ENCODE measurements at places on chromosomes 1 and 21.

DNA sequence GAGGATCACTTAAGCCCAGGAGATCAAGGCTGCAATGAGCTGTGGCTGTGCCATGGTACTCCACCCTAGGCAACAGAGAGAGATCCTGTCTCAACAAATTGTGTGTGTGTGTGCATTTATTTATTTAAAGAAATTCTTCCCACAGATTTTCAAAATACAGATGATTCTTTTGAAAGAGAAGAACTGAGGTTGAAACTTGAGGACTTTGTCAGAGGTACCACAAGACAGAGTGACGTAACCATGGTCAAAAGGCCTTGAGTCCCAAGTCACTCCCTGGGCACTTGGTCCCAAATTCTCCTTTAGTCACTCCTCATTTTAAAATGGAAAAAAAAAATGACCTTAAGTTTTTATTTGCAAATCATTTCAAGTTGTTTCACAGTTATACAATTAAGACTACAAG lies 57.4 kb downstream of the TIAM1 start:
- no peak for DNase-seq

DNA sequence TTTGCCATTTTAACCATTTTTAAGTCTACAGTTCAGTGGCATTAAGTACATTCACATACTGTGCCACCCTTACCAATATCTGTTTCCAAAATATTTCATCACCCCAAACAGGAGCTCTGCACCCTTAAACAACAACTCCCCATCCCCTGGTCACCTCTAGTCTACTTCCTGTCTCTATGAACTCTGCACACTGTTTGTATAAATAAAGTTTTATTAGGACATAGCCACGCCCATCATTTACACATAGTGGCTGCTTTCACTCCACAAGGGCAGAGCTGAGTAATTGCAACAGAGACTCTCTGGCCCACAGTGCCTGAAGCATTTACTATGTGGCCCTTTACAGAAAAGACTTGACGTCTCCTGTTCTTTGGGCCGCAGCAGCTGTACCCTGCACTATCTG lies 30.1 kb downstream of the KCNAB2 start:
- DNase-seq, result no peak

GRCh38 chr21:39737376-39738000 lies 7.5 kb upstream of the IGSF5 start:
- DNase-seq, result no peak

- no peak for DNase-seq
Measured at GRCh38 chr21:42226626-42227025, 7.7 kb downstream of the ABCG1 start.

DNA sequence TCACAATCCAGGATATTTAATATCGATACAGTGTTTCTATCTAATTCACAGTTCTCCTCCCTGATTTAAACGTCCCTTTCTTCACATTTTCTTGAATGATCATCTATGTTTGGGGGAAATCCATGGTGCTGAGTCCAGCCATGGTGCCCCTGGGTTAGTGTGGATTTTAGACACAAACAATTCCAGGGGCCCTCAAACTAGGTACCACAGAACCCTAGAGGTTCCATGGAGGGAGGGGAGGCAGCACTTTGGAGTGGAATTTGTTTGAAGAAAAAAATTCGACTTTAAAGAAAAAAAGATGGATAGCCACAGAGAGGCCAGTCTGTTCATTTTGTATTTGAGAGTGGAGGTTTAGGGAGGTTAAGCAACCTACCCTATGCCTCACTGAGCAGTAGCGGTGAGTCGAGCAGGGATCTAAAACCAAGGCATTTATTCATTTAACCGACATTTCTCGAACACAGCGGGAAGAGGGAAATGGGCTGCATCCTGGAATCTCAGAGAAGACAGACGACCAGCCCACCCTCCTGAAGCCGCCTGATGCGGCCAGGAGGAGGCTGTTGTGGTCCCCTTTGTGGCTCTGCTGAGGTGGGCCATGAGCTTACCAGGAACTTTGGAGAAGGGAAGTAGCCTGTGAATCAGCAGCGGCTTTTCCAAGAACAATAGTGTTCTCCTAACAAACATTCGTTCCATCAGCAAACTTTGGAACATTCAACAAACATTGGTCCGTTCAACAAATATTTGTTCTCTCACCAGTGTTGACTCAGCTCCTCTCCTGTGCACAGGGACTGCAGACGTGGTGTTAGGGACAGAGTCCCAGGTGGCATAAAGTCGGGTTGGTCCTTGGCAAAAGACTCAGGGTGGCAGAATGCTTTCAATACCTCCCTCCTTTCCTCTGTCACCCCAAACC lies 103.5 kb upstream of the ZBTB40 start:
- DNase-seq, result no peak

DNA sequence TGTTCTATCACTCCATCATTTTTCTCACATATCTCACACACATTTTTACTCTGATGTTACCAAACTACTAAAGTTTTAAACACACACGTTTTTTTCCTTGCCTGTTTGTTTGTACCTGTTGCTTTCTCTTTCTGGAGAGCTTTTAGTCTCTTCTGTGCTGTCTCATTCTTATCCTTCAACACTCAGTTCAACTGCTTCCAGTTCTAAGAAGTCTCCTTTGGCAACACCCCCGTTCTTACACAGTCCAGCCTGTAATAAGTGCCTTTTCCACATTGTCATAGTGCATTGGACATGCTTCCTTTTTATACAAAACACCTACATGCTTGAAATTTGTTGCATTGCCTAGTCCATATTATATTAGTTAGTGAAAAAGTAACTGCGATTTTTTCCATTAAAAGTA lies 360.2 kb upstream of the BRINP3 start:
- no peak for DNase-seq

GRCh38 chr1:40141878-40142535 lies 19.2 kb upstream of the RLF start:
- DNase-seq, result no peak

- no peak for DNase-seq
Measured at GRCh38 chr1:170267317-170267716, 121.6 kb downstream of the NTMT2 start.

- DNase-seq, result no peak
Measured at GRCh38 chr21:29326914-29327554, 28.3 kb downstream of the BACH1 start.

DNA sequence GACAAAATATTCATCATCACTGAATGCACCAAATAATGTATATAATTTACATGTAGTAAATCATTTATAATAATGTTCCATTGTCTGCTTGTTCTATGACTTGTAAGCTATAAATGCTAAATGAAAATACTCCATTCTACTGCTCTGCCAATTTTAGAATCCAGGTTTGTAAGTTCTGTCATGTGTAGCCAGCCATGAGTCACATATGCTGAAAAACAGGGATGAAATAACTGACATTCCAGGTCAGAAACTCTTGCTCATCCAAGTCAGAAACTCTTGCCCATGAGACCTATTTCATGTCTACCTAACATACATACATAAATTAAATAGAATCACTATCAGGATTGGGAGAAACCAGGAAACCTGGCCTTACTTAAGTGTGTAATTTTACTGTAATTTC lies 95.6 kb downstream of the ASH1L start:
- no peak for DNase-seq

GRCh38 chr1:6918186-6918924 lies 133.1 kb downstream of the CAMTA1 start:
- no peak for DNase-seq

DNA sequence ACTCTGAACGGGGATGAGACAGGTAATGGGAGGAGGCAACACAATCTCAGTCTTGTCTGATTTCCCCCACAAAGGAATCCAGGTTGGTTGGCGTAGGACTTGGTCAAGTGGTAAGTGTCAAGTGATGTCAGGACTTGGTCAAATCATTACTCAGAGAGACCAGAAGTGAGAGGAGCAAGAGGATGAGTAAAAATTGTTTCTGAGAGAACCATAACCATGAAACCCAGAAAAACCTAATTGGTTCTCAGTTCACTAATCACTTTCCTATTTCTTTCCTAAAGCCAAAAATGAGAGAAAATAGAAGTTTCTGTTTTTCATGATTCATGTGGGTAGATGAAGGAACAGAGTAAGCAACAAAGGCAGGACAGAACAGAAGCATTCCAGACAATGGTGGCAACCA lies 5.0 kb downstream of the PHC2 start:
- DNase-seq, result no peak

DNA sequence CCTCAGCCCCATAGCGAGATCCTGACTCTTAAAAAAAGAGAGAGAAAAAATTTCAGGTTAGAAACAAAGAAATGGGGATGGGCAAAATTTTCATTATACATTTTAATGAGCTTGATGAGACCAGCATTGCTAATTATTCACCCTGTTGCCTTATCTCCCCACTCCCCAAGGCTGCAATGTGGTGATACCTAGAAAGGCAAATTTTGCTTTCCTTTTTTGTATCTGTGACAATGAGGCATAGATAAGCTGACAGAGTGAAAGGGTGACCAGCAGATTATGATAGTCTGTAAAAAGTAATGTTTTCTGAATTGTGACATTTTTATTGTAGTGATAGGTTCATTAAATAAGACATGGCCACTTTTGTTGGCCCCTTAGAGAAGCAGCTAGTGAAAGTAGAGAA lies 12.9 kb downstream of the SRRM1 start:
- no peak for DNase-seq

DNA sequence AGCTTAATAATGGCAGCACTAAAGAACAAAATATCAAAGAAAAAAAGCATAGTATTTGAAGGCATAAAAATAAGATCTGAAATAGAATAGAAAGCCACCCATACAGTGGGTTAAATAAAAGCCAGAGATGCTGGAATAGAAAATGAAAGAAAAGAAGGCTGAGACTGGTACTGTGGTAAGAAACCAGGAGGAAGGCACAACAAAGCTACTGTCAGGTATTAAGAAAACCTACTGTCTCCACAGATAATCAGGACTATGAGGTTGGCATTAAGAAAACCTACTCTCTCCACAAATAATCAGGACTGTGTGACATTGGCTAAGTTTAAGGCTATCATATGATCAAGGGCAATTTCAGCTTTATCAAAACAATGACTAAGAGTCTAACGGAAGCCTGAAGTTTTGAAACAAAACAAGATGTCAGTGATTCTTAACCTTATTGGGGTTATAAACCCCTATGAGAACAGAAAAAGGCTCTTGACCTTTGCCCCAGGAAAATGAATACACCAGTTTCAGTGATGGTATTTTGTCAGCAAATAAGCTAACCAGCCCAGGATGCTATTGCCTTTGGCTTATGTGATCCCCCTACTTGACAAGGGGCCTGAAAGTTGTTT lies 24.4 kb downstream of the MCOLN2 start:
- DNase-seq, result no peak

DNA sequence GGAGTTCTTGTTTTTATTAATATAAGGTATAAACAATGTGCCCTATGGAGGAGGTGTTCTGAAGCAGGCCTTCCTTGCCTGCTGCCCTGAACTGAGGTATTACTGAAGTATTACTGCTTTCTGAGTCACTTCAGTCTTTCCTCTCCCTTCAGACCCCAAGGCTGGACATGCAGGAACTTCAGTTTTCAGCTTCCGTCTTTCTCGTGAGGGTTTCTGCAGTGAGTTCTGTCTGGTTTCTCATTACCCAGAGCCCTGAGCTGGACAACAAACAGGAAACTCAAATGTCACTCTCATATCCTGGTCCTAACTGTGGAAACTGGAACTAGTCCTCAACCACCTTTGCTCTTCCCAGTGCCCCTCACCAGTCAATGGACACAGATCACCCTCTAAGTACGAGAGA lies 46.8 kb downstream of the ELAVL4 start:
- no peak for DNase-seq

DNA sequence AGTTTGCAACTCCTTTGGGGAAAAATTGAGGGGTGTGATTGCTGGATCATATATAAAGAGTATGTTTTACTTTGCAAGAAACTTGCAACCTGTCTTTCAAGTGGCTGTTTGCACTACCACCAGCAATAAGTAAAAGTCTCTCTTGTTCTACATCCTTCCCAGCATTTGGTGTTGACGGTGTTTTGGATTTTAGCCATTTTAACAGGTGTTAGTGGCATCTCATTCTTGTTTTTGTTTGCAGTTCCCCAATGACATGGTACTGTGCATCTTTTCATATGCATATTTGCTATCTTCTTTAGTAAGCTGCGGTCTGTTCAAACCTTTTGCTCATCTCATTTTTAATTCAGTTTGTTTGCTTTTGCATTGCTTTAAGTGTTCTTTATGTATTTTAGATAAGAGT lies 535.5 kb downstream of the LRRIQ3 start:
- DNase-seq, result no peak

DNA sequence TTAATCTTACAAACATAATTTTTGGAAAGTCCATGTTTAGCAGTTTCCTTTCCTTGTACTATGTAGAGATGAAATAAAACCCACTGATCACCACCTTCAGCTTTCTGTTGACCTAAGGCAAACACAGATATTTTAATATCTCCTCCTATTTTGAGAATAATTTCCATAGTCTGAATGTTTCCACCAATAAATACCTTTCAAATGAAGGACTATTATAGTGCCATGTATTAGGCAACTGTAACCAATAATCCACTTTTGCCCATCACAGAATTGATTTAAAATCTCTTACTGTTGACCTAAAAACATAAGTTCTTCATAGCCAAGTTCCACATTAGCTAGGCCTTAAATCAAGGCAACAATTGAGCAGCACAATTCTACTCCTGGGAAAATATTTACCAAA lies 1.8 kb downstream of the CDC42BPA start:
- DNase-seq, result no peak

GRCh38 chr1:30101016-30101415 lies 622.4 kb downstream of the MATN1 start:
- no peak for DNase-seq

DNA sequence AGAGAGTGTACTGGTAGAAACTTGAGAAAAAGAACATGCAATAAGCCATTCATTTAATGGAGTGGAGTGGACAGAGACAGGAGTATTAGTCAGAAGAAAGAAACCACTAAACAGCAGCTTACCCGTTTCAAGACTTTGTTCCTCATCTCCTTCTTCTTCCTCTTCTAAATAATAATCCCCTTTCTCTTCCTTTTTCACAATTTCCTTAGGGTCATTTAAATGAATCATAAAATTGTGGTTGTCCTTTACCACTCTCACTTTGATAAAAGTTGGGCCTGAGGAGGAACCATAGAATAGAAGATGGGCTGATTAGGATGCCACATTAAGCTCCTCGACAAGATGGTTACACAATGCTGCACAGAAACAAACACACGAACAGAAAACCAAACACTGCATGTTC lies 109.6 kb downstream of the WDR3 start:
- no peak for DNase-seq

DNA sequence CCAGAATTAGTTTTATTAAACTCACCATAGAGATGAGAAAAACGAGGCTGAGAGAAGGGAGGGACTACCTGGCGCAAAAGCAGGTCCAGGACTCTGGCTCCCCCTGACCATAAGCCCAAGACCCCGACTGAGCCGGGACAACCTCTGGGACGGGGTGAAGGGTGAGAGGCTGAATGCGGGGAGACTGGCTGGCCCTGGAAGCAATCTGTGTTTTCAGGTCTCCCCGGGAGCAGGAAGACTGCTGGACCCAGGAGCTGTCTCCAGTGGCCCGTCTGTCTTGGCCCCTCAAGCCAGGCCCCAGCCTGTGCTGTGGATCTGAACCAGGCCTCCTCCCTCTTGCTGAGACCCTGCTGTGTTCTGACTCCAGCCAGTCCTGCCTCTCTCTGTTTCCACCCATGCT lies 240.8 kb downstream of the TRABD2B start:
- DNase-seq, result no peak

DNA sequence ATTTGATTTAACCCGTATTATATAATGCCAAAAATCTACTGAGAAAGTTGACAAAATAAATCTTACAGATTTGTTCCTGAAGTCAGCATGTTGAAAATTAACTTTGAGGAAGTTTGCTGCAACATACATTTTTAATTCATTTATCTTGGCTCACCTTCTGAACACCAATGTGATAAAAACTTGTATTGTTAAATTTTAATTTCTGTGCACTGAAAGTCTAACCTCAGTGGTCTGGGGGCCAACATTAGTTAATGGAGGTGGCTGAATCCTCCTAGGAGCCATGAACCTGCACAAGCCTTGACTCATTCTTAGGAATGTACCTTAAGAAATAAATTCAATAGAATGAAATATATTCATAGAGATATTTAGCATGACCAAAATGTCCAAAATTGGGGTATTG lies 95.3 kb downstream of the ADSS2 start:
- DNase-seq, result no peak
